ENCODE measurements at places on chromosomes 2 and 18.

DNA sequence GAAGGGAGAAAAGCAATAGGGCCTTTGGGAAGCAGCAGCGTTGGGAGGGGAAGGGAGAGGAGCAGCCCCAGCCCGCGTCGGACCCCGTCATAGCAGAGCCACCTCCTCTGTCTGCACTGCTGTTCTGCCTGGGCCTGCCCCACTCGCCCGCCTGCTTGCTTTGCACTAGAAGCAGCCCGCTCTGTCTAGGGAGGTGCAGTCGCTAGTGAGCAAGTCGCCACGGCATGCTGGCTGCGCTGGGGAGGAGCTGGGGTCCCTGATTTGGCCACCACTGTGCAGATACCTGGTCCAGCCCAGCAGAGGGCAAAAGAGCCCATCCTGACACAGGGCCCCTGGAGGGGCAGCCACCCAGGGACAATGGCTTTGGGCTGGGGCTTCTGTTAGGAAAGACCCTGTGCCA is 8.0 kb upstream of the TMEM214 start:
- DNase-seq: no peak

- DNase-seq: no peak
Observed at GRCh38 chr2:104784264-104784663, 69.7 kb upstream of the POU3F3 start.

DNA sequence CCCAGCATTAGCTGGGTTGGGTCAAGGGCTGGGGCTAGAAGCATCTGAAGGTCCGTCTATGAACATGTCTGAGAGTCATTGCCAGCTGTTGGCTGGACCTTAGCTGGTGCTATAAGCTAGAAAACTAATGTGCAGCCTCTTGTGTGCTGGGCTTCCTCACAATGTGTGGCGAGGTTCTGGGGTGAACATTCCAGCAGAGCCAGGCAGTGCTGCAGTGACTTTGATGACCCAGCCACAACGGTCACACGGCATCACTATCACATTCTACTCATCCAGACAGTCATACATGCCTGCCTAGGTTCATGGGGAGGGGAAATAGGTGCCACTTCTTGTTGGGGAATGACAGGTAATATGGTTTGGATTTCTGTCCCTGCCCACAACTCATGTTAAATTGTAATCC is 260.5 kb downstream of the CYP26B1 start:
- no peak for DNase-seq

GRCh38 chr2:240962300-240963064 is 35.9 kb upstream of the SNED1 start:
- DNase-seq: no peak

DNA sequence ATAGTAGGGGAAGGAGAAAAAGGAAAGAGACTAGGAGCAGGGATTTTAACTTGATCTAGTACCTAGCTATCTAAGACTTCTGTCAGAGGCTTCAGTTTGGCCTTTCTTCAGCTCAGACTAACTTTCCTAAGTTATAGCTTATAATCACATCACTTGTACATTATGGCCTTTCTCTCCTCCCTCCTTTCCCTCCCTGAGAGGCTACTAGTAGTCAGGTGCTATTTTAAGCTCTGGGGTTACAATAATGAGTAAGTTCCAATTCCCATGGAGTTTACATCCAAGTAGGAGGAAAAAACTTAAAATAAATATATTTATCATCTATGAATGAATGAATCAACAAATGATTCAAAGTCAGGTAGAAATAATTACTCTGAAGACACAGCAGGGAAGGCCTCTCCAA is 90.8 kb upstream of the CDKL4 start:
- no peak for DNase-seq
